NCI-H1436 (cell line): ENCODE measurements at places on chromosomes 7 and 10.

DNA sequence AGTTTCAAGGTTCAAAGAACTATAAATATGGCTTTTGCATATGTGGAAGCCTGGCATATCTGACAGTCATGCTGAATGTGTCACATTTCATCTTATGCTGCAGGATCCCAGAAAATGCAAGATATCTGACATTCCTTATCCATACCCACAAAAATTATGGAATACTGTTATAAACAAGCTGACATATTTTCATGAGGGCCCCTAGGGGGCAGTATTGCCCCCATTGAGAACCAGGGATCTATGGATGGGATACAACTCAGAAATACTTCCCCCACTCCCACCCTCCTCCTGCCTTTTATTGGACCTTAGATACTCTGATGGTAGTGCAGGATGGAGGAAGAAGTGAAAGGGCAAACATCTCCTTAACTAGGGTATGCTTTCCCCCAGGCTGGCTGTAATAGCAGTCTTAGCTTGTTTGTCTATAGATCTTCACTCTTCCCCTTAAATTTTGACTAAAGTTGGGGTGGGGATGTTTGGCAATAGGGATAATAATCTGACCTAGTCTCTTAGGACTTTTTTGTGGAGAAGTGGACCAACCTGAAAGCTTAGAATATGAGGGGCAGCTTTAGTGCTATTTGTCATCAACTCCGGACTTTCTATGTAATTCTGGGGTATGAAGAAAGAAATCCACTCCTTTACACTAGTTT, 3.5 kb upstream of the GNGT1 start:
- no peak for DNase-seq

- DNase-seq: no peak
Measured at GRCh38 chr7:144827621-144828020, 8.2 kb downstream of the TPK1 start.

GRCh38 chr10:31158011-31158658, 126.5 kb upstream of the ZNF438 start:
- DNase-seq: no peak

- DNase-seq: peak; percentile 92
Measured at GRCh38 chr10:132457328-132458070, 60.5 kb downstream of the PWWP2B start.

- no peak for DNase-seq
Measured at GRCh38 chr7:82211333-82211732, 232.2 kb downstream of the CACNA2D1 start.

- DNase-seq: no peak
Measured at GRCh38 chr10:79982861-79983260, 34.0 kb upstream of the SFTPD start.

DNA sequence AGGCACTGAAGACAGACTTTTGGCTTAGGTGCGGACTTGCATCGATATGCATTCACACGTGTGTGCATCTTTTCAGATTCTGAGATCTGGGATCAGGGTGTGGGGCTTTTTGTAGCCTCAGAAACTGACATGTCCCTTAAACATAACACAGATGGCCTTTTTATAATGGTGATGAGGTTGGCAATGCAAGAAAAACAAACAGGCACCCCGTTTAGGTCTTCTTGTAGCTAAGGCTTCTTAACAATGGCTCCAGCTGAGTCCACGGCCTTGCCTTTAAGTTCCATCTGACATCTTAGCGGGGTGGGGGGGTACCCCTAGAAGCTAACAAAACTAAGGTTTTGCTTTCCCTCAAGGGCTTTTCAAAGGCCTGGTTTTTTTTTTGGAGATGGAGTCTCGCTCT, 146.3 kb downstream of the PRPF18 start:
- DNase-seq: no peak

DNA sequence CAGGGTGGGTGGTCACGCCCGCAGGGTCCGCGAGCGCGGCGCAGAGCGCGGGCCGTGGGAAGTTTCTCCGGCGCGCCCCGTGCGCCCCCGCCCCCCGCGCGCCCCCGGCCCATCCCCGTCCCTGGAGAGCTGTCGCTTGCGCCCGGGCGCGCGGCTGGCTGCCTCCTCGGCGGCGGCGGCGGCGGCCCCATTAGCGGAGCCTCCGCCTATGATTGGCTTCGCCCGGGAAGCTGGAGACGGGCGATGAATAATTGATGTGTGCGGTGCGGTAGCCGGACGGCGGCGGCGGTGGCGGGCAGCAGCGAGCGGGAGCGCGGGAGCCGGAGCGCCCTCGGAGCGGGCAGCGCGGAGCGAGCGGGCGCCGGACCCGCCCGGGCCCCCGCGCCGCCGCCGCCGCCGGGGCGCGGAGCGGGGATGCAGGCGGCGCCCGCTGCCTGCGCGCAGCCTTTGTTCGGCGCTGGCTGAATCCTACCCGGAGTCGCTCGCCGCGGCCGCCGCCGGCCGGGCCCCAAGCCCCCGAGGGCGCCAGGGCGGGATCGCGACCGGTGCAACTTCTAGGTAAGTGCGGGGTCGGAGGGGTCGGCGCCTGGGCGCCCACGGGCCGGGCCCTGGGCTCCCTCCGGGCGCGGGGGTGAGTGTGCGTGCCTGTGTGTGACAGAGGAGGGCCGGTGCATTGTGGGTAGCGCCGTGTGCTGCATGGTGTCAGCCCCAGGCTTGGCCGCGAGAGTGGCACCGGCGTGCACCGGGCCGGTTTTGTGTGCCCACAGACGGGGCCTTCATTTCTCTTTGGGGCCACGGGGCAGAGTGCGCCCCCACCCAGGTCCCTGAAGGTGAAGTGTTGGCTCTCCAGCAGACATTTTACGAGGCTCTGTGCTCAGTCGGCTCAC, 103.8 kb upstream of the PPIF start:
- peak; percentile 75 for DNase-seq

- no peak for DNase-seq
Measured at GRCh38 chr10:18880530-18880929, 168.1 kb upstream of the MALRD1 start.

DNA sequence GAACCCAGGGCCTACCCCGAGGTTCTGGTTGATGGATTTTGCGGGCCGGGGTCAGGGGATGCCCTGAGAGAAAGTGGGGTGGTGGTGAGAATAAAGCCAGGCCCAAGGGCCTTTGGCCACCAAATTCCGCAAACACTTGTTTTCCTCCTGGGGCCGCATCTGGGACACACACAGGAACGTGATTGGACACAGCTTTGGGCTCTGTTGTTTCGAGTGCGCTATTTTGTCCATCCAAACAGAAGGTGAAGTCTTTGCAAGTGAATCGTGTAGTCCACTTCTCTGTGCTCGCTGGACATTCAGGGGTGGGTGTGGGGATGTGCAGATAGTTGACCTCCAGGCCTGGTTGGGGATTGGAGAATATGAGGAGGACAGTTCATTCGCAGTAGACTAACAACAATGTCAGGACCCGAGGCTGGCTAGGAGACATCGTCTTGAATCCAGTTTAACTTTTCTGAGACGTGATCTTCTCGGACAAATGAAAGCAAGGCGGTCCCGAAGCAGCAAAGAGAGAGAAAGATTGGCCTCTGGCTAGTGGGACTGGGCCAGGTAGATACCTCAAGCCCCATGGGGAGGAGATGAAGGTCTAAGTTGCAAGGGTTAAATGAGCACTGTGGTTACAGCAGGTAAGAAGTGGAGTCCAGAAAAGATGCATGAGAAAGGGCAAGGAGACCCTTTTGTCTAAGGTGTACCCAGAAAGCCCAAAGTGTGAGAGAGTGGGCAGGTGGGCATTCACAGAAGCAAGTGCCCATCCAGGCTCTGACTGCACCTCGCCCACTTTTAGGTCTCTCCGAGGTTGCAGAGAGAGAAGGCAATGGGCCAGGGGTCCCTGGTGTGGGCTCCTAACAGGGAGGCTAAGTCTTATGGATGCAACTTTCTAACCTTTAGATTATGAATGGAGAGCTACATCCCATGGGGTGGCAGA, 764 bp upstream of the FAM131B start:
- no peak for DNase-seq

DNA sequence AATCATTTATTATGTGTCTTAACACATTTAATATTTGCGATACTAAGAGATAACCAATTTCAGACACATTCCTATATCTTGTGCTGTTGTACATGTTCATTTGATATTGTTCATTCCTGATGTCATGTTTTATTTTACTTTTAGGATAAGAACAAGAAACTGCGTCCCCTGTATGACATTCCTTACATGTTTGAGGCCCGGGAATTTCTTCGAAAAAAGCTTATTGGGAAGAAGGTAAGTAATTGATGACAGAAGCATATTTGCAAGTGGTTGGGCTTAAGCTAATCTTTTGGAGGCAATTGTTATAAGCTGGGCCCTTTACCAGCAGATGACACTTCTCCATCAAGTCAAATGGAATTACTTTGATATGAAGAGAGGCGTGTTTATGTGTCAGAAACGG, 155.3 kb downstream of the SND1 start:
- DNase-seq: no peak

DNA sequence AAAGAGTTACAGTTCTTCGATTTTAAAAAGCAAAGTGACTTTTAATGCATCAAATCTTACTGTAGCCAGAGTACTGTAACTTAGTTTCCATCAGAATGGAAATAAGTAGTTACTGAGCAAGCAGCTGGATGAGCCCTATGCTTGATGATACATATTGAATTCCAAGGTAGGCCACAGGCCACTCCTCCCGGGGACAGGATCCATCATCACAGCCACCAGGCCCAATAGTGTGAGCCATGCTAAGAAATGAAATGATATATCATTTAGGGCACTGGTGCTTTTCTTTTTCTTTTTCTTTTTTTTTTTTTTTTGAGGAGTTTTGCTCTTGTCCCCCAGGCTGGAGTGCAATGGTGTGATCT, 42.9 kb upstream of the TOMM7 start:
- no peak for DNase-seq

DNA sequence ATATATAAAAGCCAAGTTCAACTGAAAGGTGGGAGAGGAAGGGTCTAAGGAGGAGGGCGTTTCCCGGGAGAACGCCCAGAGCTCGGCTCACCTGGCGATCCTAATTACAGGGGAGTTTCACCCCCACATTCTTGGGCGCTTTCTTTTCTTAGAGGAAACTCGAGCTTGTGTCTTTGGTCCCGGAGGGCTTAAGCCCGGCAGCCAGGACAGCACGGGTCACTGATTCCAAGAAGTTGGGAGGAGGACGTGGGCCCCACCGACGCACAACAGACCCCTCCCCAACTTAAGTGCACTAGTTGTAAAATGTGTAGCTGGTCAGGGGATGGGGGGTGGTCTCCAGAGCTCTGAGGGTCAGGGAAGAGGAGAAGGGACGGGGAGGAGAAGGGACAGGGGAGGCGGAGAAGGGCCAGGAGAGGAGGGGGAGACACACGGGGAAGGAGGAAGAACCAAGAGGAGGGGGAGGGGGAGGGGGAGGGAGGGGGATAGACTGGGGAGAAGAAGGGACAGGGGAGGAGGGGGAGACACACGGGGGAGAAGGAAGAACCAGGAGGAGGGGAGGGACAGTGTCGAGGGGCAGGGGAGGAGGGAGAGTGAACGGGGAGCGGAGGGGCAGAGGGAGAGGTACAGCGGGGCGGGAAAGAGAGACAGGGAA, 874 bp downstream of the BAIAP2L1 start:
- no peak for DNase-seq

DNA sequence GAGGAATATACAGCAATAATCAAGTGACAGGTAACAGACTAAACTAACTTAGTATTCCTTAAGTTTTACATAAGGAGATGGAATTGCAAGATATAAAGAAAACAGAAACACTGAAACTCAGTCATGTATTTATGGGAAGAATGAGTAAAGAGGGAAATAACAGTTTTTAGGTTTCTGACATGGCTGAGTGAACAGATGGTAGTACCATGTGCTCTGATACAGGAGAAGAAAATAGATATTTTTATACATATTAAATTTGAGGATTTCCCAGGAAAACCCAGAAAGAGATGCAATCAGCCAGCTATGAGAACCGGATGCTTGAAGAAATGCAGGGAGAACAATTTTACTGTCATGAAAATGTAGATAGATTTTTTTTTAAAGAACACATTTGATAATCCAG, 669.5 kb upstream of the GRM3 start:
- no peak for DNase-seq

- DNase-seq: no peak
Measured at GRCh38 chr7:158676906-158677305, 27.7 kb downstream of the NCAPG2 start.

GRCh38 chr7:11415101-11415500, 416.9 kb downstream of the THSD7A start:
- no peak for DNase-seq

DNA sequence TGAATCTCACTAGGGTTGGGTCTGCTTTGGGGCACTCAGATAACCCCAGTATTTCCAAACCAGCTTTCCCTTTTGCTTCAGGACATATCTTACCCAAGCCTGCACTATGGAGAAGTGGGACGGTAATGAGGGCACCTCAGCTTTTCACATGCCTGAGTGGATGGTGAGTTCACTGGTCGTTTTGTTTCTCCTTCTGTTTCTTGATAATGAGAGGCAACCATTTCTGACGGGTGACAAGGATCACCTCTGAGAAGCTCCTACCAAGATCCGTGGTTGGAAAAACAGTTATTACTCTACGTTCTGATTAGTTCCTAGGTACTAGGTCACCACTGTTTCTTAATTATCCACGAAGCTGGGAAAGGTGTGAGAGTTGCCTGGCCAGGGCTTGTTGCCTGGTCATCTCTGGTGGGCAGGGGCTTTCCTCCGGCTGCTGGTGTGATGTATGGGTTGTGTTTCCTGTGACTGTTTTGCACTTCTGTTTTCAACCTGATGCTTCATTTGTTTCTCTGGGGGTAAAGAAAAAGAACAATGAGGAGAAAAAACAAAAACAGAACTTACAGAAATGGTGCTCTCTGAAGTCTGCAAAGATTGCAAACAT, 65.7 kb upstream of the STRIP2 start:
- DNase-seq: no peak

GRCh38 chr10:28897617-28898464, 220.5 kb downstream of the BAMBI start:
- no peak for DNase-seq

DNA sequence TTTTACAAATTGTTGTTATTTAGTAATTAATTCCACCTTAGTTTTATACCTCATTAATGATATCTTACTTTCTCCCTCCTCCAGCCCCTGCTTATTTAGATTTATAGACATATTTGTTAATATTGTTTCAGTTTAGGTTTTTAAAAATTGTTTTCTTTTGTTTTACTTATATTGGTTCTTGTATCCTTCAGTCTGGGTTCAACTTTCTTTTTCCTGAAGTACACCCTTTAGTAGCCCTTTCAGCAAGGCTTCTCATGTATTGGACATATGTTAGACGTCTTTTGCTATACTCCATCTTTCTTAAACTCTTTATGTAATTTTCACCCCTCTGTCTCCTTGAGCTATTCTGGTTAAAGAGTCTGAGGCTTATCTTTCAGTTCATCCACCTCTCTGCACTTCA, 12.8 kb upstream of the POU6F2 start:
- no peak for DNase-seq

DNA sequence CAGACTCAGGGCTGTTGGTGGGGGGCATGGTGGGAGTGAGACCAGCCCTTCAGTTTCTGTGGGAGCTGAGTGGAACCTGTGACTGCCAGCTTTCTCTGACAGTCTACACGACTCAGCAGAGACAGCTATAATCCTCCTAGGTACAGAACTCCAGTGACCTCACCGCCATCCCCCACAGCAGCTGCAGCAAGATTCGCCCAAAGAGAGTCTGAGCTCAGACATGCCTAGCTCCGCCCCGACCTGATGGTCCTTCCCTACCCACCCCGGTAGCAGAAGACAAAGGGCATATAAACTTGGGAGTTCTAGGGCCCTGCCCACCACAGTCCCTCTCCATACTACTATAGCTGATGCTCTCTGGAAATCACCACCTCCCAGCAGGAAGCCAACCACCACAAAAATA, 500.1 kb downstream of the ETV1 start:
- DNase-seq: no peak
